ENCODE measurements at places on chromosomes 13 and 19.

- no peak for DNase-seq
Measured at GRCh38 chr13:96020931-96021330, 32.3 kb downstream of the UGGT2 start.

DNA sequence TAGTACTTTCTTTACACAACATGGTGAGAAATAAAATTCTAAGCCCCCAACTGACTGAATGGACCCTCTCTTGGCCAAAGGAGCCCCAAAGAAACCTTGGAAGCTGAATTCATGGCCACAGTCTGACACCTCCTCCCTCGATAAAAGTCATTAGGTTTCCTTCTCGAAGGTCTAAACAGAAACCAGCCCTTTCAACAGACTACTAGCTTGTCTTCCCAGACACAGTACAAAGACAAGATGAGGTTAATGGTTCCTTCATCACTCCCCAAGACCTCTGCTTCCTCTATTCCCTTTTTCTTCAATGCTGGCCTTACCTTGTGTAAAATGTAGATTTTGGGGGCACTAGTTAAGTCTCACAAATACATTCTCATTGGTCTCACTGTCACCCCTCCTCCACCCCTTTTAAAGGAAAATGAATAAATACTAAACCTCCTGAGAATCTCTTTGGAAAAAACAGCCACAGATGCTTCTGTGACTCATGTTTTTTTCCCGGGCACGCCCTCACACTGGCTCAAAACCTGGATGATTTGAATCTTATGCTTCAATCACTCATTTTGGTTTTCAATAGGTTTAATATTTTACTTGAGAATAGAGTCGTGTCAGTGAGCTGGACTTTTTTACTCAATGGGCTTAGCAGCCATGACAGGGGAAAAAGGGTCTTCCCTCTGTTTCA is 65.8 kb upstream of the MED4 start:
- DNase-seq, result no peak

DNA sequence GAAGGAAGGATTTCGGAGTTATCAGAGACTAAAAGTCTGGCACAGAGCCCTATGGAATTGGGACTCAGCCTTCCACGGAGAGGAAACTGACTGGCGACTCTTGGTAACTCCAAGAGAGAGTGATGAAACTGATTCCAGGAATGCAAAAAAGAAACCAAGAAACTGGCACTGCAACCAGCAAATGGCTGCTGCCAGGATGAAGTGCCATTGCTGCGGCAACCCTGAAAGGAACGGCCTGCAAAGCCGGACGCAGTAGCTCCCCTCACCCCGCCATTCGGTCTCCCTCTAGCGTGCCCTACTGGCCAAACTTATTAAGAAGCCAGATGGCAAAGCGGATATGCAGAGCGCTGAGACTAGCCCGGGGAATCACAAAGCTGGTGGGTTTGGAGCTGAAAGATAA is 236.0 kb downstream of the PCDH9 start:
- DNase-seq, result peak; percentile 73

- no peak for DNase-seq
Measured at GRCh38 chr19:39195755-39196154, 1.0 kb upstream of the NCCRP1 start.

DNA sequence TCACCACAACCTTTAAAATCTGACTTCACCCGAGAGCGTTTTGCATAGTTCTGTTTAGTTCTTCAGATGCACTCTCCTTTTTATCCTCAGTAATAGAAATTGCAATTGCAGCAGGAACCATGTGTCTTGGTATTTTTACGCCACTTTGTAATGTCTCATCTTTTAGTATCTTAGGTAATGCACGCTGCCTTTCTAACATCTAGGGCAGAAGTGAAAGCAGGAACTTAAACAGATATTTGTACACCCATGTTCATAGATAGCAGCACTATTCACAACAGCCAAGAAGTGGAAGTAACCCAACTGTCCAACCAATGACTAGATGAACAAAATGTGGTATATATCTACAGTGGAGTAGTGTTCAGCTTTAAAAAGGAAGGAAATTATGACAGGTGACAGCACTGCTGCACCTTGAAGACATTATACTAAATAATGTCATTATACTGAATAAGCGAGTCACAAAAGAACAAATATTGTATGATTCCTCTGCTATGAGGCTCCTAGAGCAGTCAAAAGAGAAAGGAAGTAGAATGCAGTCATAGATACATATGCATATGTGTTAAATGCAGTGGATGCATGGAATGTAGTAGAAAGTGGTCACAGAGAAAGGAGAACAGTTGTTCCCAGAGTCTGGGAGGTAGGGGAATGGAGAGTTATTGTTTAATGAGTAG is 105.9 kb upstream of the GJB6 start:
- no peak for DNase-seq

GRCh38 chr13:73733706-73734105 is 400.5 kb downstream of the KLF12 start:
- no peak for DNase-seq

DNA sequence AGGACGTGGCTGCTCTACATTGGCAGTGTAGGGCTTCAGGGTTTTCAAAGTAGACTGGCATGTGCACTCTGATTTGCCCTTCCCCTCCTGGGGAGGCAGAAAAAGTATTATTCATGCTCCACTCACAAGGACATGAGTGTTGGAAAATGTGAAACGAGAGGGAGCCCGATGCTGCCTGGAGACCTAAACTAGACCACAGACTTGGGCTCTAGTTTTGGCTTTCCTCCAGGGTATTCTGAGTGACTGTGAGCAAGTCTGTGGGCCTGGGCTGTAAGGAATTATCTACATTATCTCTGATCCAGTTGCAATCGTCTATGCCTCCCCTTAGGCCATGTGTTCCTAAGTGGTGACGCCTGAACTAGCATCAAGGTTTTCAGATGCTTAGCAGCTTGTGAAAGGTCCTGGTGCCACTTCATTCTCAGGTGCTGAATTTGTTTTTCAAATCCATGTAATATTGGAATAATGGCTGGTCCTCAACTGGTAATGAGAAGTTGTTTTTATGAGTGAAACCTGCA is 55.0 kb downstream of the MRPL57 start:
- peak; percentile 48 for DNase-seq

GRCh38 chr19:2315818-2316353 is 7.9 kb upstream of the LINGO3 start:
- peak; percentile 71 for DNase-seq

- no peak for DNase-seq
Measured at GRCh38 chr13:33110713-33111413, 94.6 kb downstream of the KL start.

DNA sequence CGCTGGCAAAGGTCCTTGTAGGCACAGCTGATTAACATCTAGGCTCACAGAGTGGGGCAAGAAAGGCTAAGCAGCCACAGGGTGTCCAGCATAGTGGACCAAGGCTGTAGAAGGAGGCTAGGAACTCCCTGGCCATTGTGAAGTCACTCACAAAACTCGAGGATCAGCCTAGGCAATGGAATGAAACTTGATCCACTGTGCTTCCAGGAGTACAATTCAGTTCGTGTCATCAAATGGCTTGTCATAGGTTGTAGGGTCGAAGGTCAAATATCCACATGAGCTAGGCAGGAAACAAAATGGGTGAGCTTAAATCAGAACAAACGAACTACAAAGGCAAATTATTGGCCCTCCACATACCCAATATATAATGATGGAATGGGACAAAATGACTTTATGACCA is 4.4 kb upstream of the FAM187B start:
- no peak for DNase-seq
